ENCODE measurements at places on chromosomes 16 and 17.

DNA sequence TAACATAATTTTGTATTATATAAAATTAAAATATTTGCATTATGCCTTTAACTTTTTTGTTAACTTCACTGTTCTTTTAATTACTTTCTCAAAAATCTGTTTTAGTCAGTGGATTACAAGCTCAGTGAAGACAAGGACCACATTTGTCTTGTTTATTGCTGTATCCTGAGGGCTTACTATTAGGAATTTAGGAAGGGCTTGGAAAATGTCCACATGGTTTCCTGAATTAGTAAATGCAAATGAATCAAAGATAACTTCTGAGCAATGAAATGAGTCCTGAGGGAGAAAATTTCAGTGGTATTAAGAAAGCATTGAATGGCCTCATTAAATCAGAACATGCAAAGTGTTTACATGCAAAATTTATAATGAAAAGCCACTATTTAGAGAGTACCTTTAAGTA lies 1293.2 kb upstream of the GOT2 start:
- no peak for DNase-seq

- DNase-seq, result peak; percentile 53
These were observed 142.2 kb downstream of the RAB11FIP4 start for GRCh38 chr17:31533546-31534155.

- DNase-seq, result no peak
These were observed 7.4 kb downstream of the ELOB start for GRCh38 chr16:2769675-2770056.

DNA sequence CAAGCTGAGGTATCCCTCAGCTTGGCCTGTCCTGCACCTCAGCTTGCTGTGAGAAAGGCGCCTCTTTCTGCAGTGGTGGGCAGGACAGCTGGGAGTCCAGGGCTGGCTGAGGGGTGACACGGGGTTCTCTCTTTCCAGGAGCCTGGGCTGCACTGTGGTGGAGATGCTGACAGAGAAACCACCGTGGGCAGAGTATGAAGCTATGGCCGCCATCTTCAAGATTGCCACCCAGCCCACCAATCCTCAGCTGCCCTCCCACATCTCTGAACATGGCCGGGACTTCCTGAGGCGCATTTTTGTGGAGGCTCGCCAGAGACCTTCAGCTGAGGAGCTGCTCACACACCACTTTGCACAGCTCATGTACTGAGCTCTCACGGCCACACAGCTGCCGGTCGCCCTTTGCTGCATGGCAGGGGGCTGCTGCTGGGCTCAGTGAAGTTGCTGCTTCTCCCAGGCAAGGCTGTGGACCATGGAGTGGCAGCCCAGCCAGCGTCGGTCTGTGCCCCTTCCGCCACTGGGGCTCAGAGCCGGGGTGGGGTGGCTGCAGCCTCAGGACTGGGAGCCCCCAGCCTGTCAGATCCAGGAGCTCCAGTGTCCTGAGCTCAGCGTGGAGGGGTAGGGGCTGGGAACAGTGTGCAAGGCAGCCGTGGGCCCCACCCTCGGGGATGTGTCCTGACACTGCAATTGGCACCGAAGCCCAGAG lies 6.4 kb downstream of the LIMD2 start:
- no peak for DNase-seq

GRCh38 chr16:58654560-58655214 lies 25.1 kb upstream of the CNOT1 start:
- DNase-seq, result no peak

- no peak for DNase-seq
These were observed 124.2 kb downstream of the TMEM132E start for GRCh38 chr17:34703533-34703932.

DNA sequence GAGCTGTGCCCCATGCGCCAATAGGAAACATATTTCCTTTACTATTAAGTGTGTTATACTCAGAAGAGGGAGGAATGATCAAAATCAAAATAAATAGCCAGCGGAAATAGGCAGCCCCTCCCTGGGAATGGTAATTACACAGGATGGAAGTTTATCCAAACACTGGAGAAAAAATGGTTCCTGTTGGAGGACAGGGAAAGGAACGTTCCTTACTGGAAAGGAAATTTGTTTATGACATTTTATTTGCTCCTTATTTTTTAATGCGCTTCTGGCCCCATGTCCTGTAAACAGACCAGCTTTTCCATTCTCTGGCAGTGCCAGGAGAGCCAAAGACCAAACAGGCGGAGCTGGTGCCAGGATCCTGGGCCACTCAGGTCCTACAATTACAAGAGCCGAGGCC lies 273.7 kb downstream of the SOX9 start:
- DNase-seq, result no peak

GRCh38 chr17:56808503-56808902 lies 25.2 kb downstream of the C17orf67 start:
- DNase-seq, result no peak

- no peak for DNase-seq
These were observed 3.7 kb downstream of the ACSF3 start for GRCh38 chr16:89097392-89097772.

- DNase-seq, result peak; percentile 67
These were observed 14.5 kb downstream of the C17orf100 start for GRCh38 chr17:6666077-6666521.

GRCh38 chr16:81451753-81452680 lies 7.4 kb downstream of the CMIP start:
- no peak for DNase-seq

DNA sequence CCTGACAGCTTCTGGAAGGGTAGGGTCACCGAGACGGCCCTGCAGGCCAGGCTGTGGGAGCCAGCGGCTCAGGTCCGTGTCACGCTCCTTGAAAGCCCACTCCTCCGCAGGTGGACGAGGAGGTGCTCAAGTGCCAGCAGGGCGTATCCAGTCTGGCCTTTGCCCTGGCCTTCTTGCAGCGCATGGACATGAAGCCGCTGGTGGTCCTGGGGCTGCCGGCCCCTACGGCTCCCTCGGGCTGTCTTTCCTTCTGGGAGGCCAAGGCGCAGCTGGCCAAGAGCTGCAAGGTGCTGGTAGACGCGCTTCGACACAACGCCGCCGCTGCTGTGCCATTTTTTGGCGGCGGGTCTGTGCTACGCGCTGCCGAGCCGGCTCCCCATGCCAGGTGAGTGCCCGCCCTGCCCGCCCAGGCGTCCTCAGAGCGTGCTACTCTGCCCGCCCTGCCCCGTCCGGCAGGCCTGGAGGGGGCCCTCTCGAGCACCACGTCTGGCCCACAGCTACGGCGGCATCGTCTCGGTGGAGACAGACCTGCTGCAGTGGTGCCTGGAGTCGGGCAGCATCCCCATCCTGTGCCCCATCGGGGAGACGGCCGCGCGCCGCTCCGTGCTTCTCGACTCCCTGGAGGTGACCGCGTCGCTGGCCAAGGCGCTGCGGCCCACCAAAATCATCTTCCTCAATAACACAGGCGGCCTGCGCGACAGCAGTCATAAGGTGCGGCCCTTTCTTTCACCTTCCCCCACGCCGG lies 1.3 kb downstream of the NAGS start:
- no peak for DNase-seq

DNA sequence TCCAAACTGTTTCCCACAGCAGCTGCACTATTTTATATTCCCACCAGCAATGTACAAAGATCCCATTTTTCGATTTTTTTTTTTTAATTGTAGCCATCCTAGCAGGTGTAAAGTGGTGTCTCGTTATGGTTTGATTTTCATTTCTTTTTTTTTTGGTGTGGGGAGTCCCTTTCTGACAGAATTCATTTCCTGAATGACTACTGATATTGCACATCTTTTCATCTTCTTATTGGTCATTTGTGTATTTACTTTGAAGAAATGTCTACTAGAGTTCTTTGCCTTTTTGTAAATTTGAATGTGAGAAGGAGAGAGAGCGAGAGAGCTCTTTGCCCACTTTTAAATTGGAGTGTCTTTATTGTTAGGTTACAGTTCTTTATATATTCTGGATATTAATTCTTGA lies 14.0 kb downstream of the CYB5B start:
- no peak for DNase-seq

- DNase-seq, result no peak
These were observed 221.1 kb upstream of the HSBP1 start for GRCh38 chr16:83586461-83587200.

DNA sequence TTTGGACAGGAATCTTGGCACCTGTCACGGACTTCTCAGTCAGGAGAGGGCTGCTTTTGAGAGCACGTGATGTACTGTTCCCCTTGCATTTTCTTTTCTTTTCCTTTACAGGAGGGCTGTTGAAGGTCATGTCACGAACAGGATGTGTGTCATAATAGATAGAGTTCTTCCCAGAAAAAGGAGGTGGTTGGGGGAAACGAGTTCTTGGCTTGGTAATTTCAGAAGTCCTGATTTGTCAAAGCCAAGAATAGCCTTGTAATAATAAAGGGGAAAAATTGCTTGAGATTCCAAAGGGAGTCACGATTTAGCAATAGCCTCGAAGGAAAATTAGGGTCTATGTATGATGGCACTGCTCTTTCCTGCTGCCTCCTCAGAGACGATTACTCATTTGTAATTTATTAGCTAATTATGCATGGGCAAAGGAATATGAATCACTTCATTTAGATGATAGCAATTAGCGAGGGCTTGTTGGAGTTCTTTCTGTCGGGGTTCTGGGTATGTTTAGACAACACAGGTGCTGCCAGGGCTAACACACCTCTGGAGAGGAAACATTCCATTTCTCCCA lies 277.7 kb upstream of the N4BP1 start:
- no peak for DNase-seq

- DNase-seq, result no peak
These were observed 1.6 kb downstream of the NDUFB10 start for GRCh38 chr16:1960665-1961630.

GRCh38 chr16:27918755-27919154 lies 144.8 kb downstream of the GSG1L start:
- no peak for DNase-seq

DNA sequence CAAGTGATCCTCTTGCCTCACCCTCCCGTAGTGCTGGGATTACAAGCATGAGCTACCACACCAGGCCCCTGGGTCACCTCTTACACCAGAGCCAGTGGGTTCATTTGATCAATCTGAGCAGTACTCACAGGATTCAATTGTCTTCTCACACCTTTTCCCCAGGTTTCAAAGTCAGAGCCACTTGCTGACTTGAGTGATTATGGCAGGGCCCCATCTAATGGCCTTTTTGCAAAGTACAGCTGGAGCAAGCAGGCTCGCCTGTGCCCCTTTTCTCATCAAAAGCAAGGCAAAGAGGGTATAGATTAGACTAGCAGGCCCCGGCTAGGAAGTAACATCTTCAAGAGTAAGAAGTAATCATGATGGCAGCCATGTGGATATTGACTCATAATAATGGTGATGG lies 114.8 kb upstream of the NOL11 start:
- DNase-seq, result no peak

DNA sequence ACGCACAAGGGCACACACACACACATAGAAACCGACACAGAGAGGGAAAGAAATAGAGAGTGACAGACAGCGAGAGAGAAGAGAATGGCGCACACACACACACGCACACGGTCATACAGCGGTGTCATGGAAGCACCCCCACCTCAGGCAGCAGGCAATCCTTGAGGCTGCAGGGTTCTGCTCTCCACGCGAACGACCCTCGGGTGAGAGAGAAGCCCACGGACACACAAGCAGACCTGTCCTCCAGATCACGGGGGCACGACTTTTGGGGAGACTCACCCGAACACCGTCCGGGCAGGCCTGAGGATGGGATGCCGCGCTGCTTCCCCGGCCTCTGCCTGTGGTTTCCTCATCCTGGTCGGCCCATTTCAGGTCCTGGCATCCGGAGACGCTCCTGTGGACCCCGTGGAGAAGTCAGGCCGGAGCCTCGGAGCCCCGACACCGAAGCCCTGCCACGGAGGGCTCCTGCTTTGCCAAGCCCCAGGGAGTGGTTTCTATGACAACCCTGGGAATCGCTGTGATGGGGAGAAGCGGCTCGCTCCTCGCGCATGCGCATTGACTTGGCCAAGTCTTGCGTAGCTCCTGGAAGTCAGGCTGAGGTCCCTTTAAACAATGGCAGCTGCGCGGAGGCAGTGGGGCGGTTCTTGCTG lies 118.2 kb upstream of the KCNJ18 start:
- DNase-seq, result no peak

All from amniotic stem cell (primary cell).